ENCODE measurements at places on chromosomes 16 and 17. TPM values are rescaled to one million over a fixed set of nuclear protein-coding genes. Genes with fewer than 3 reads are reported as not detected.
A peak's percentile ranks its signal among the peaks of the same experiment; 100 is the strongest.

DNA sequence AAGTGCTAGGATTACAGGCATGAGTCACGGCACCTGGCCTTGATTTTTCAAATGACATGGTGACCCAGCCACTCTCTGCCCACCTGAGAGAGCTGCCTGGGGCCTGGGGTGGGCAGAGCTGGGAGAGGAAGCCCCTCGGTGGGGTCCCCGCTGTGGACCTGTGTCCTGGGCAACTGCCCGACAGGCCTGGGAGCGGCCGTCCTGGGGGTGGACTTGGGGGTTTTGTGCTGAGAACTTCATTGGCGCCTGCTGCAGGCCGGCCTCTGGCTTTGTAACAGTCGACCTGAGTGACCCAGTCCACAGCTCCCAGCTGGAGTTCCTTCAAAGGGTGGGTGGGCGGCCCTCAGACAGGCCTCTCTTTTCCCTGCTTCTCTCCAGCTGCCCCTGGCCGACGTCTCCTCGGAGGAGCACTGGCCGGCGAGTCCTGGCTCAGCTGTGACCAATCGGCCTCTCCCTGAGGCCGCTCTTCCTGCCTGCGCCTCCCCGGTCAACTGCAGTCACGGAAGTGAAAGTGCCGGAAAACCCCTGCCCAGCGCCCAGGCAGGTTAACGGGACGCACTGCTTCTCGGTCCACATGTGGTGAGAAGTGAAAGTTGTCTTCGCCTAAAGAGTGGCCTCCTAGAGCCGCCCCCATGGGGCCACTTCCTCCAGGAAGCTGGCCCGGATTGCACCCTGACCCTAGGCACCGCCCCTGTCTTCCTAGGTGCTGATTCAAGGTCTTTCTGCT is 5.5 kb downstream of the CBFA2T3 start:
- no peak for DNase-seq

GRCh38 chr17:17729620-17730249 is 48.5 kb downstream of the RAI1 start:
- no peak for DNase-seq

DNA sequence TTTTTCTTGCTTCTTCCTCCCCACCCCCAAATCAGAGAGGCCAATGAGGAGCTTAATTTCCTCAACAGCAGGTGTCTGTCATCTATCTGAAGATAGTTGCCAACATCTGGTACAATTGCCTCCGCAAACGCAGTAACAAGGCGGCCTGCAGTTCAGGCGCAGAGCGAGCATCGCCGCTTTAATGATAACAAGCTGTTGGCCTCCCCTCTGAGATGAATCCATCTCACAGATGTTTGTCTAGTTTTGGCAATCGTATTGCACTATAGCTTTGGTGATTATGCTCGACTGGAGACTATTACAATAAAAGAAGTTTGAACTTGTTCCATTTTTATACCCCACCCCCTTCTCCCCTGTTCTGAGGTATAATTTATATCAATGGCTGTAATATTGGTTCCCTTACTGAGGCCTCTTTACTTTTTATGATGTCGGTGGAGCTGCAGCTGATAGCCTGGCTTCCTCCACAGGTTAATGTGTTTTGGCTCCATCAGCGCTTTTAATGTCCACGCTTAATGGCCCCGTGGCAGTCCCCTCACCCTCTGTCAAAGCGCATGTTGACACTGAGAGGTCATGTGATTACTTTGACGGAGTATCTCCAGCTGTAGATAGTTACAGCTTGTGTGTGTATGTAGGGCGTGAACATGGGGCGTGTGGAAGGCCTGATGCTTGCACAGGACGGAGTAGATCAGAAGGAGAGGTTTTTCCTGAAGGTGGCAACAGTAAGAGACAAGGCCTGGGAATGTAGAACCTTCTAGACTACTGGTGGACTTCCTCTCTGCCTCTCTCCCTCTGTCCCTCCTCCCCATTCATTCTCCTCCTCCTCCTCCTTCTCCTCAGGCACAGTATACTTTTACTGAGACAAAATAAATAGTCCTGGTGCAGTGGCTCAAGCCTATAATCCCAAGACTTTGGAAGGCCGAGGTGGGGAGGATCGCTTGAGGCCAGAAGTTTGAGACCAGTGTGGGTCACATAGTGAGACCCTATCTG is 164.7 kb downstream of the MSI2 start:
- DNase-seq = peak; percentile 83

DNA sequence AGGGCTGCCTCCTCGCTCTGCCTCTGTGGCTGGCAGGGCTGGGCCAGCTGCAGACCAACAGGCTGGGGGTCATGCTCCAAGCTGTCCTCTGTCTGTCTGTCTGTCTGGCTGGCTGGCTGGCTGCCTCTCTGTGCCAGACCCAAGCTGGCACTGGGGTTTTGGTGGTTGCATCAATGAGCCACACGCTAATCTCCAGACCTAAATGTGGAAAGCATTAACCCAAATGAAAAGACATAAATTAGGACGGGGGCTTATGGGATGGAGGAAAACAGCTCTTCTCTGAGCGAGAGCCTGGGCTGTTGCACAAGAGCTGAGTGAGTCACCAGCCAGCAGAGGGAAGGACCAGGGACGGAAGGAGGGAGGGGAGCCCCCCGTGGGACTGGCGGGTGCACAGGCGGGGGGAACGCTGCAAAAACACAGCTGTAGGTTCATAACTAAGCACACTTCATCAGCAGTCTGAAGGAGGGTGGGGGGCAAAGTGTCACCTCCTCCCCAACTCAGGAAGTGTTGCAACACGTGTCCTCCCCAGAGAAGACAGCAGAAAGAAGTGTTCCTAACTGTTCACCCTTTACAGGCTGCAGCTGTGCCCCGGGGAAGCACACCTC is 83.4 kb downstream of the GAS7 start:
- no peak for DNase-seq

DNA sequence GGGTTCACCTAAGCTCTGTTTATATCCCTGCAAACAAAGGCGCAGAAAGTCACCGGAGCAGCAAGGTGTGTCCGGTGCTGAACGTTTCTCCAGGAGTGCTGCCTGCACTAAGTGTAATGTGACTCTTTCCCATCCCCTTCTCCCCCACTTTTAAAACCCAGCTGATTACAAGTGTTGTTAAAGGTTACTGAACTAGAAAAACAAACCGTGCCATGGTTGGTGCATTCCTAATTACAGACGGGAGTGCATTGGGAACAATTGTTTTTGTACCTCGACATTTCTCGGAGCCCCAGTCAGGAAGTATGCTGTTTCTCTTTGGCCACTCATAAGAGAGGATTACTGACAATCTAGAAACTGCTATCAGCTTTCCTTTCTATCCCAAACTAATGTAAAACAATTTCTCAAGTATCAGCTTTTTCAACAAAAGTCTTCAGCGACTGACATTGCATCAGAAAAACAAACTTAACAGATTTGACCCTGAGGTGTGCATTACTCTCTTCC is 441.0 kb upstream of the SALL1 start:
- DNase-seq = no peak

DNA sequence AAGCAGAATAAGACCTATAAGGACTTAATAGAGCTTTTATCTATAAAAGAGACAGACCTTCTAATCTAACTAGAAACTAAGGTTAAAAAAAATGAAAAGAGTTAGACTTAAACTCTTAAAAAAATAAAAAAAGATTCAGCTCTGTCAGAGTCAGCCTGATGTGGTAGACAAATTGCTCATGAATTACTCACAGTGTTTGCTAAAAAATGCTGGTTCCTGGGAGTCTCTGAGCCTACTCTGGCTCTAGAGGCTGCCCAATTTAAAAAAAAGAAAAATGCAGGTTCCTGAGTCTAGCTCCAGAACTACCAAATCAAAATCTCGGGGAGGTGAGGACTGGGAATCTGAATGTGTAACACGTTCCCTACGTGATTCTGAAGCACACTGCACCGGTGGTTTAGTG is 18.1 kb downstream of the SOST start:
- DNase-seq = no peak

DNA sequence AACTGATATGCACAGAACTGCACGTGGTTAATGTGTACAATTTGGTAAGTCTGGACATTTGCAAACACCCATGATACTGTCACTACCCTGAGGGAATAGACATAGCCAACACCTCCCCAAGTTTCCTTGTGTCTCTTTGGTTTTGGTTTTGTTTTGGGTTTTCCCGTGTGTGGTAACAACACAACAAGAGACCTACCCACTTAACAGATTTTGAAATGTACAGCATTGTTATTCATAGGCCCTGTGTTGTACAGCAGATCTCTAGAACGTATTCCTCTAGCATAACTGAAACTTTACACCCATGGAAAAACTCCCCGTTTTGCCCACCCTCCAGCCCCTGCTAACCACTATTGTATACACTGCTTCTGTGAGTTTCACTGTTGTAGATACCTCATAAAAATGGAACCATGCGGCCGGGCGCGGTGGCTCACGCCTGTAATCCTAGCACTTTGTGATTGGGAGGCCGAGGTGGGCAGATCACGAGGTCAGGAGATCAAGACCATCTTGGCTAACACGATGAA is 76.3 kb upstream of the TBC1D3K start:
- DNase-seq = no peak

Gene OTOA
- 0.08 TPM for polyA plus RNA-seq

Gene UBTF
- polyA plus RNA-seq = 124 TPM

Gene RECQL5
- polyA plus RNA-seq = 33.5 TPM

Gene CD300LB
- 0.25 TPM for polyA plus RNA-seq

Gene KRTAP2-3
- polyA plus RNA-seq = not detected
